ENCODE measurements at places on chromosomes 3 and 15. TPM values are rescaled to one million over a fixed set of nuclear protein-coding genes. Genes with fewer than 3 reads are reported as not detected.

Gene INTS14
- 32.8 TPM for total RNA-seq

- DNase-seq: no peak
Measured at GRCh38 chr3:104396974-104397669, 969.6 kb upstream of the ALCAM start.

DNA sequence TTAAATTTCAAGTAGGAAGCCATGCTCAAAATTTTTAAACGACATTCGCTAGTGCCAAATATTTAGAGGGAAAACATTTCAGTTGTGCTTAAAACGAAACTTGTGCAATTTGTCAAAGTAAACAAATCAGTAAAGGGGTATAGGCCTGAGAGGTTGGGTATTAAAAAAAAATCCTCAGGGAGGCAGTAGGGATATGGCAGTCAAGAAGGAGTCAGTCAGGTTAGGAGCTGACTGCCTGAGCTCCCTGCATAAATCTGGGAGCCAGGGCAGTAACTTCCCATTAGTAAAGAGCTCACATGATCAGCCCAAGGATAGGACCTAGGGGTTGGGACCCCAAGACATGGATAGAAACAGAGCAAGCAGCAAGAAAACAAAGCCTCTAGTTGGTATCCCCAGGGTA is 120.7 kb upstream of the STAC start:
- DNase-seq: no peak

GRCh38 chr3:70550723-70551319 is 238.4 kb upstream of the MDFIC2 start:
- DNase-seq: peak; percentile 58

Data from dorsolateral prefrontal cortex (tissue), 122 donors.